ENCODE measurements at places on chromosomes 3 and 15.

DNA sequence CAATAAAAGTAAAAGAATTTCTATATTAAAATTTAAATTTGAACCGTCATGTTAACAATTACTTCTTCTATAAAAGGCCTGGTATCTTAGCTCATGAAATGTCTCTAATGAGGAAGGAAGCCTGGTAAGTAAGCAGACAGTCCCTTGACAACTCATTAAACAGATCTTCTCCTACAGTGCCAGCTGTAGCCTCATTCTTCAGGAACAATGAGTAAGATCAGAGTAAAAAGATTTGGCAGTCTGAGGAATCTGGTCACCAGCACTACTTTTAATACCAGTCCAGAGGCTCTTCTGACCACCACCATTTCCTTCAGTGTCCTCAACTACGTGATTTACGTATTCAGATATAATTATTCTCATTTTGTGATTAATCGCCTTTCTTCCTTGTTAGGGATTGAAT, 955.0 kb upstream of the ALCAM start:
- DNase-seq: no peak

GRCh38 chr3:113832477-113833164, 6.0 kb upstream of the GRAMD1C start:
- no peak for DNase-seq

GRCh38 chr3:10137178-10137577, 4.4 kb upstream of the VHL start:
- no peak for DNase-seq

GRCh38 chr15:75584121-75584520, 5.0 kb upstream of the PTPN9 start:
- DNase-seq: no peak

- peak; percentile 85 for DNase-seq
Measured at GRCh38 chr15:51622604-51623370, at the start of gene DMXL2. Gene DMXL2 (minus strand): TSS chr15:51622771. CDS start chr15:51622545, 226 bp downstream.

DNA sequence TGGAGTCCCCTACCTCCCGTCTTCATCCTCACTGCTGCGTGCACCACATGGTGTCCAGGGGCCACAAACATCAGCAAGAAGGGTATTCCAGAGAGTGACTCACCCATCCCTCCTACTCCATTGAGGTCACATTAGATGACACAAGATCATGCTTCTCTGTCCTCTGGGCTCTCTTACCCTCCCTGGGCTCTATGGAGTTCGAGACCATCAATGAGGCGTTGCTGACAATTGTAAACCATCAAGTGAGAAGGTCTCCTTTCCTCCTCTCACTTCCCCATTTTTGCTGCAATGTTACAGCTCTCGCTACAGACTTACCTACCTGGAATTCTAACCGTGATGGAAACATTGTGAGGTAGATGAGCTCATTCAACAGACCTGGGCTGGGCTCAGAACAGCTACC, 51.7 kb downstream of the HMCES start:
- no peak for DNase-seq

DNA sequence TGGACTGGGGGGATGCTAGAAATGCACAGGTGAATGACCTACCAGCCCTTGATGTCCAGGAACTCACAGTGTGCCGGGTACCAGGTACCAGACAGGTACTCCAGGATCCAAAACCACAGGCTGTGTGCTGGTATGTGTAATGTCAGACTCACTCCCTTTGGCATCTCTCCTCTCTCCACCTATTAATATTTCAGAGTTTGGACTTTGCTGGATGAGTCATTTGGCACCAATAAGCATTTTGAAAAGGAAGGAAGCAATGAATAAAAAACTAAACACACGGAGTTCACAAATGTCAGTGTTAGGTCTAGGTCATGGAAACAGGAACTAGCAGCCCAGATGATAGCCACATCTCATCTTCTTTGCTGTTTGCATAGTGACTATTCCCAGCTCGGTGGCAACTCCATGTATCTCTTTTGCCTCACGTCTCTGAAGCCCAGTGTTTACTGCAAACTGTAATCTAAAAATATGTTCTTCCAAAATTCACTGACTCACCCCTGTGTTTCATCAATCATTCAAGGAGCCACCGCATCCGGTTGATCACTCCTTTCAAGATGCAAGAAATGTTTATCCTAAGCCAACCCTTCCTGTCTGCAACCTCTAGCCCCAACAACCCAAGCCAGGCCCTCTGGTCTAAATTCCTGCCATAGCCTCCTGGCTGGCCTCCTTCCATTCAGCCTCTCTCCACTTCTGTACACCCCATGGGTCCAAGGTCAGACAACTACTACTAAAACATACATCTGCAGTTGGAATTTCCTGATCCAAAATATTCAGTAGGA, 8.4 kb downstream of the ITGB5 start:
- DNase-seq: no peak

DNA sequence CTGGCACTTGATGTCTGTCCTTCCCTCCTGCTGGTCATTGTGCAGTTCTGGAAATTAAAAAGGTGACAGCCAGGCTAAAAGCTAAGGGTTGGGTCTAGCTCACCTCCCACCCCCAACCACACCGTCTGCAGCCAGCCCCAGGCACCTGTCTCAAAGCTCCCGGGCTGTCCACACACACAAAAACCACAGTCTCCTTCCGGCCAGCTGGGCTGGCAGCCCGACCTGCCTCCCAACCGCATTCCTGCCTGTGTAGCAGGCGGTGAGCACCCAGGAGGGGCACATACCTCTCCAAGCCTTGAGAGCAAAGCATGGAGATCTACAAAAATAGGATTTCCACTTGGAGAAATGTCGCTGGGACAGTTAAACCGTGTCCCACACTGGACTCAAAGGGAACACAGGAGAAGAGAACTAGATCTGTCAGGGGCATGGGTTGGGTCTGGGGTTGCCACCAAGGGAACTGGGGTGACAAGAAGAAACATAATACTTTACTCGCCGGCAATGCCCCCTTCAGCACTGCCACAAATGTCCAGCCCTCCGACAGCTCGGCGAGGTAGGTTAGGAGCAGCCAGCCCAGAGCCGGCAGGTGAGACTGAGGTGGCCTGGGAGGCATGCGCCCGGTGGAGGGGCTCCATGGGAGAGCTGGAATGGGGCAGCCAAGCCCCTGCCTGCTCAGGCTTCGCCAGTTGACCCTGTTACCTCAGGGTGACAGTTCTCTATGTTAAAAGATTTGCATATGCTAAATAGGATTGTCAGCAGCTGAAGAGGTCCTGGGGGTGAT, 52.2 kb downstream of the EXOG start:
- DNase-seq: no peak

DNA sequence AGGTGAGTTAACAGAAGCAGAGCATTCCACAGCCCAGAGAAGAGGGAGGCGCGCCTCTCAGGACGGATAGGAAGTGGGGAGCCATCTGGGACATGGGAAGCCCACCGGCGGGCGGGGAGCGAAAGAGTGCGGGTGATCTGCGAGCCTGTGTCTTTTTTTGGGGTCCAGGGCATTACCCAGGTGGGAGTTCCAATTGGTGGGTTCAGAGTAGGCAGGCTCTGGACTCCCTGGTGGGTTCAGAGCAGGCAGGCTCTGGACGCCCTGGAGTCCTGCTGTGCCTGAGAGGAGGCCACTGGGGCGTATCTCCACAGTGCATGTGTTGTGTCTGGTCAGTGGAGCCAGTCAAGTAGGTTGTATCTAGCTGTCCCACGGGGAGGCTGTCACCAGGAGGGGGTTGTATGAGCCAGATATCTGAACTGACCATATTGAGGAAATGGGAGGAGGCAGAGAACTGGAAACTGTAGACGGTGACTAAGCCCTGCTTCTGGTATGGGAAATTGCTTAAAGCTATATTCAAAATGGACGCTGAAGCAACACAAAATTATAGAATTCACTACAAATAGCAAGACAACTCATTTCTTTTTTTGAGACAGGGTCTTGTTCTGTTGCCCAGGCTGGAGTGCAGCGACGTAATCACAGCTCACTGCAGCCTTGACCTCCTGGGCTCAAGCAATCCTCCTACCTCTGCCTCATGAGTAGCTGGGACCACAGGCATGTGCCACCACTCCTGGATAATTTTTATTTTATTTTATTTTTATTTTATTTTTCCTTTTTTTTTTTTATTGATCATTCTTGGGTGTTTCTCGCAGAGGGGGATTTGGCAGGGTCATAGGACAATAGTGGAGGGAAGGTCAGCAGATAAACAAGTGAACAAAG, 34.5 kb upstream of the CHST2 start:
- DNase-seq: no peak

DNA sequence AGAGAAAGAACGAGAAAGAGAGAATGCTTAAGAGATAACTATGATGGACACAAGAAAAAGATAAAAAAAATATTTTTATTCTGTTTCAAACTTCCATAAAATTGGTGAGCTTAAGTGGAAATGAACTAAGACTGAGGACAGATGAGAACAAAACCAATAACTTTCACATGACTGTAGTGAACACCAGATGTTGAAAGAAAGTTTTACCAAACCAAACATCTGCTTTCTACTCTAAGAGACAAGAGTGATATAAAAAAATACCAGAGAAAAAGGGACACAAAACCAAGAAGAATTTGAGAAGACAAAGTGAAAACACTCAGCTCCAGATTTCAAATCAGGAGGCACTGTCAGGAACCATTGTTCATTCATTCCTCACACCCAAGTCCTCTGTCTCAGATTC, 147.9 kb downstream of the IMPG2 start:
- DNase-seq: no peak

DNA sequence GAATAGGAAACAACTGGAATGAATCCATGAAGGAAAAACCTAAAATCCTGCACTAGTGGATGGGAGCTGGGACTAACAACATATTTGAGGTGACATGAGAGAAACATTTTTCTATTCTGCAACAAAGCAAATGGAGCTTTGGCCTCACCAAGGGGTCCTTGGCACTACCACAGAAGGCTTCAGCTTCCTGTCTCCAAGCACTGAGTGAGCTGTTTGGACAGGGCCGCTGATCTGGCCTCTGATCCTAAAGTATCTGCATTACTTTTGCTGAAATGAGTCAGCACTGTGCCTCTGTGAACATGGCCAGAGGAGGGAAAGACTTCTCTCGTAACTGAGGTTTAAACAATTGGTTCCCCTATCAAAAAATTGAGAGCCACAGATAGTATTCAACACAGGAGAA, 9.0 kb downstream of the ARPP21 start:
- no peak for DNase-seq

GRCh38 chr3:128011140-128011539, 41.1 kb upstream of the SEC61A1 start:
- no peak for DNase-seq

DNA sequence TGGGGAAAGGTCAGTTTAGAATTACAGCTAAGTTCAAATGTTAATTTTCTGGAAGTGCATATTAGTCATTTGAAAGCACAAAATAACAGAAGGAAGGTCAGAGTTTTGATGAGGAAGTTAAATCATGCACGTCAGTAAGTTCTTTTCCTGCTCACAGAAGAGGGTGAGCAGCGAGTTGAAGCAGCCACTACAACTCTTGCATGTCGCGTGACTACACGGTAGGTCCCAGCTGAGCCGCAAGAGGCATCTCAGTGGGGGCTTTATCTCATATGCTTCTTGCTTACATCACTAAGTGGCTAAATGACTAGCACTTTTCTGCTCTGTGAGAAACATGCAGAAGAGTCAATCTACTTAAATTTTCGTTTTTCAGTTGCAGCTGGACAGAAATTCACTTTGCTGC, 21.3 kb upstream of the SEC62 start:
- DNase-seq: no peak

GRCh38 chr3:16836505-16837237, 48.1 kb upstream of the PLCL2 start:
- DNase-seq: no peak

GRCh38 chr3:41111011-41111410, 88.3 kb upstream of the CTNNB1 start:
- no peak for DNase-seq

DNA sequence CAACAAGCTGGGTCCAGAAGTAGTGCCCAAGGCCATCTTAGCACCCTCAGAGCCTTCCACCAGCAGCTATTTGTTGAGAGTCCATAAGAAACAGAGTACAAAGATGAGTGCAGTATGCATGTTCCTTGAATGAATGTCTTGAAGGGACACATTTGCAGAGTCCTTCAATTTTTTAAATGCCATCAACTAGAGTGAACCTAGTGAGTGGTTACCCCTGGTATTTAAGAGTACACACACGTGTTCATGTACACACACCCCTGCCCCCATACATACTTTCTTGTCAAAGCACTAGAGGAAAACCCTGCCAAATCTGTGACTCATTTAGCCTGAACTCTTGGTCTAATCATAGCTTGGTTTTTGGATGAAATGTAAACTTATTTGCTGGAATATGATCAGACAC, 84.5 kb upstream of the GALNT15 start:
- no peak for DNase-seq

DNA sequence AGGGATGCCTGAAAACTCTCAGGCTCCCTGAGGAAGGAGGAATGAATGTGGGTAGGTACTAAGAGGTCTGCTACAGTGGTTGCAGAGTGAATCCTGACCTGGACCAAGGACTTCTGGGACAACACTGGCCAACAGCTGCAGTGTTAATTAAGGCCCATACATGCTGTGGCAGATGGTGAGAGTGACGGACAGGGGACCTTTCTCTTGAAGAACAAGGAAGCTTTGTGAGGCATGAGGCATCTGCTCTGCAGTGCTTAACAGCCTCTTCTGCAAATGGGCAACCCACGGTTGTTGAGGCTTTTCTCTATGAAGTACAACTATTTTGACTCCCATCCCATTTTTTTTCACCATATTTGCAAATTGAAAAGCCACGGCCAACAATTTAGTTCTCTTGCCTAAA, 26.6 kb upstream of the ACAN start:
- DNase-seq: no peak

- DNase-seq: no peak
Measured at GRCh38 chr15:41691471-41691870, 31.3 kb downstream of the MGA start.

DNA sequence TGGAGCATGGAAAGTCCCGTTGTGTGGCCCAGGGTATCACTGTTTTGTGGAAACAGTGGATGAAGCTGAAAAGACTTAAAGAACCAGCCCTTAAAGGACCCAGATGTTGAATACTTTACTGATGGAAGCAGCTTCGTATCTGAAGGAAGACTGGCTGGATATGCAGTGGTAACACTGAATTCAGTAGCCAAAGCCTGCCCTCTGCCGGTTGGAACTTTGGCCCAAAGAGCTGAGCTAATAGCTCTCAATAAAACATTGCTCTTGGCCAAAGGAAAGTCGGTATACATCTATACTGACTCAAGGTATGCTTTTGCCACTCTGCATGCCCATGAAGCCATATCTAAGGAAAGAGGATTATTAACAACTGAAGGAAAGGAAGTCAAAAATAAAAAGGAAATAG, 885.4 kb downstream of the PDCD6IP start:
- DNase-seq: peak; percentile 1

DNA sequence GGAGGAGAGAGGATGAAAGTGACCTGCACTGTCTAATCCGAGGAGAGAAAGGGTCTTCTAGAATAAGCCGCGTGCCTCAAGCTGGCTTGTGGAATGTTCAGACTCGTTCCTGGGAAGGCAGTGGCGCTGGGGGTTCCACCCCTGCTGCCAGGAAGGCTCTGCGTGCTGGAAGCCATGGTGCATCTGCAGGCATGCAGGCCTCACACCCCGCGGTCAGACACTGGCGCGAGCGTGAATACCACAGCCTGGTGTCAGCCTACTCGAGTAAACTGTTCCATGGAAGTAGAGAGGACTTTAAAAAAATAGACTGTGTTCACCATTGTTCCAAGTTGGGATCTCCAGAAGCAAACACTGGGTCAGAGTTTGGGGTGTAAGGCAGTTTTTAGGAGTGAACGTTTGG, 25.9 kb upstream of the GABRG3 start:
- no peak for DNase-seq
